Stimulated activated CD4-positive, alpha-beta T cell treated with anti-CD3 and anti-CD28 coated beads, TNF-alpha, amount 100 ng/mL, for 4 hours (primary cell): ENCODE measurements at places on chromosomes 16 and 17.

GRCh38 chr17:32960815-32961214 is 30.8 kb upstream of the SPACA3 start:
- no peak for DNase-seq

GRCh38 chr17:71516149-71516548 is 604.7 kb upstream of the SOX9 start:
- DNase-seq: no peak

GRCh38 chr17:72592242-72592966 is 471.6 kb downstream of the SOX9 start:
- DNase-seq: peak; percentile 45

DNA sequence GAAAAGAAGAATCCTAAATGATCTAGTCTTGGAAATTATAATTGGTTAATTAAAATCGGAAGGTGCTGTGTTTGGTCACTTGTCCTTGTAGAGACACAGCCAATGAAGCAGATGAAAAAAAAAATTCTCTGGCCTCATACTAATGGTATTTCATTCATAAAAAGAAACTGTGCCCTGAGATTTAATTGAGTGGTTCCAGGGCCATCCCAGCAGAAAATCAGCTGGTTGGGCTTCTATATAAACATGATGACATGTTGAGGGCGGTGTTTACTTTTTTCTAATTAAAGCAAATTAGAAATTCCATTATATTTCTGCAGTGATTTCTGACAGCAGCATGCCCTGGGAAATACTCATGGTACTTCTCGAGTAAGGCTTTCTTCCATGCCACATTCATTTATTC is 191.9 kb upstream of the KCNJ16 start:
- no peak for DNase-seq

DNA sequence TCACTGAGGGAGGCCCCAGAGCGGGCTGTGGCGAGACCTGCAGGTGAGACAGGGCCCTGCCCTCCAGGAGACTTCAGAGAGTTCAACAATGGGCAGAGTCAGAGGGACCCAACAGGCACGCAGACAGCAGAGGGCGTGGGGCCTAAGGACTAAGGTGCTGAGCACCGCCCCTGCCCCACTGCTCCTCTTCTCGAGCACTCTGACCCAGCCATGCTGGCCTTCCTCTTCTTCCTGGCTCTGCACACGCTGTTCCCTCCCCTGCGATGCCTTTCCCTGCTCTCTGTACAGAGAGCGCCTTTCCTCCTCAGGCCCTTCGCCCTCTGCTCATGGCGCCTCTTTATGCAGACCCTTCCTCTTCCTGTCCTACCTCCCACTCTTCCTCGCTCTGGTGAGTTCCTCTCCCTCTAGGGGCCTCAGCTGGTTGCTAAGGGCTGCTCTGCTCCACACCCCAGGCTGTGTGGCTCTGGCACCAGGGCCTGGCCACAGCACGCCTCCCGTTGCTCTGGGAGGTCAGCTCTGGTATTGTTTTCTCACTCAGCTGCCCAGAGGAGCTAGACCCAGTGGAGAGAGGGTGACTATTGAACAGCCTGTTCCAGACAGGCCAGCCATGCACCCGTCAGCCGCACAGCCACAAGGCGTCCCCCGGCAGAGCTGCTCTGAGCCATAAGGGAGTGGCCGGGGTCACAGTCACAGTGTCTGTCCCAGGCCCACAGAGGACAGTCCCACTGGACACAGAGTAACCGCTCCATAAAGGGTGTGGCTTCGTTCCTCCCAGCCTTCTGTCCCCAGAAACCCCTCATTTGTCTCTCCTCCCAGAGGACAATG is 13.6 kb upstream of the RASD1 start:
- DNase-seq: no peak

GRCh38 chr17:54968988-54969332 is 395 bp downstream of the STXBP4 start:
- DNase-seq: no peak

DNA sequence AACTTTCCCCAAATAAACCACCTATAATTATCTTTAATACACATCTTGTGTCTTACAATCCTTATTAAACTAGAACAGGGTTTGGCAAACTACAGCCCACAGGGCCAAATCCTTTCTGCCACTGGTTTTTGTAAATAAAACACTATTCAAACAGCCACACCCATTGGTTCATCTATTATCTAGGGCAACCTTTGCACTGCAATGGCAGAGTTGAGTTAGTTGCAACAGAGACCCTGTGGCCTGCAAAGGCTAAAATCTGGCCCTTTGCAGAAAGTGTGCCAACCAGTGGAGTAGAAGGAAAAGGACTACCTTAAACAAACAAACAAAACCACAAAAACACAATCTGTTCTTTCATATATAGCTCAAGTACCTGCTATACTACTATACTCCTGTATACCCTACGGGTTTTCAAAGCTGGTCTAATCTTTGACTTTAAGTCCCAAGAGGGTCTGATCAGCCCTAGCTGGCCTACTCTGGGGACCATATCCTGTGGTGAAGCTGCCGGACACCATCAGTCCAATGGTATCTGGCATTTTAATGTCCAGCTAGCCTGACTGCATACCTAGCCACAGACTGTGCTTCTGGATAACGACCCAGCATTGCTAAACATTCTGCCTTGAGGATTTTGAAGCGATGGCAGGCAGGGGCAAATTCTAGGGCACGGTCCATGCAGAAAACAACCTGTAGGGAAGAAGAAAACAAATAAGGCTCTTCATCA is 23.3 kb downstream of the CNP start:
- no peak for DNase-seq

- DNase-seq: no peak
Measured at GRCh38 chr17:5986644-5987043, 83.5 kb upstream of the WSCD1 start.
